ENCODE measurements at places on chromosomes 5 and 9.

DNA sequence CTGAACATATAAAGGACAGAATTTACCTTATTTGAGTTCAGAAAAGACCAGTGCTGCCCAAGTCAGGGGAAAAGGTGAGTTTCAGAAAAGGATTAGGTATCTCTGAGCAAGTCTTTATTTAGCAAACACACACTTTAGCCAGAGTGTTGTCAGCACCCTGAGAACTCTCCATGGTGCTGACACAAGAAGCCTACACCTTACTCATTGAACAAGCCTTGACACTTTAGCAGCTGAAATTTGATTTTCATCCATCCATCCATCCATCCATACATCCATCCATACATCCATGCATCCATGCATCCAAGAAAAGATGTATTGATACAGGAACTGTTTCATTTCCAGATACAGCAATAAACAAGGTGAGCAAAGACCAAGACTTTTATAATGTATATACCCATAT, 311.2 kb downstream of the TRIM32 start:
- no peak for DNase-seq

GRCh38 chr5:138792195-138792790, 39.1 kb downstream of the CTNNA1 start:
- no peak for DNase-seq

DNA sequence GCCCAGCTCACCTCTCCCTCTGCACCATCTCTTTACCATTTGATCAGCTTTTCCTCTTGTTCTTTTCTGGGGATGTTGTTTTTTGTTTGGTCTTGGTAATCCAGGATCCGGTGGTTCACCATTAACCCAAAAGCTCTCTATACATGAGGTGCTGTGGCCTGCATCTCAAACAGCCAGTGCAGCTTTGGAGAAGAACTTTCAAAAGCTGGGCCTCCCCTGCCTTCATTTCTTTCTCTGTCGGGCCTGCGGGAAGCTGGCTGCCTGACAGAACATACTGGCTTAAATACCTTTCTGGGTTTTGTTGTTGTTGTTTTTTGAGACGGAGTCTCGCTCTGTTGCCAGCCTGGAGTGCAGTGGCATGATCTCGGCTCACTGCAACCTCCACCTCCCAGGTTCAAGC, 12.1 kb downstream of the PSAT1 start:
- DNase-seq, result no peak

GRCh38 chr5:120463006-120463680, 957 bp upstream of the PRR16 start:
- no peak for DNase-seq

GRCh38 chr9:99345942-99346341, 123.9 kb downstream of the SEC61B start:
- no peak for DNase-seq

Data from right kidney (tissue), 9 donors.